Heart right ventricle (tissue), 16 donors: ENCODE measurements at places on chromosomes 4 and X. TPM values are rescaled to one million over a fixed set of nuclear protein-coding genes. Genes with fewer than 3 reads are reported as not detected.

GRCh38 chr4:57243076-57243475 lies 132.9 kb upstream of the IGFBP7 start:
- no peak for DNase-seq

GRCh38 chrX:1734806-1735205 lies 119.9 kb downstream of the ASMT start:
- no peak for DNase-seq

DNA sequence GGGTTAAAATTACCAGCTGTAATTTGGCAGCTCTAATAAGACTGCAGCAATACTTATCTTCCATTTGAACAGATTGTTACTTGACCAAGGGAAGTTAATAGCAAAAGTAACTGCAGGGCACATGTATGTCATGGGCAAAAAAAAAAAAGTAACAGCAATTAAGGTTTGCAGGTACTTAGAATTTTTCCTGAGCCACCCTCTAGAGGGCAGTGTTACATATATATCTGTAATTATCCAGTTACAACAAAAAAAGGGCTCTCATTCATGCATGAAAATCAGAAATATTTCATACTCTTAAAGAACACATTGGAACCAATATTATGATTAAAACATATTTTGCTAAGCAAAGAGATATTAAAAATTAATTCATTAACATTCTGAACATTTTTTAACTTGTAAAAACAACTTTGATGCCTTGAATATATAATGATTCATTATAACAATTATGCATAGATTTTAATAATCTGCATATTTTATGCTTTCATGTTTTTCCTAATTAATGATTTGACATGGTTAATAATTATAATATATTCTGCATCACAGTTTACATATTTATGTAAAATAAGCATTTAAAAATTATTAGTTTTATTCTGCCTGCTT lies 25.1 kb downstream of the XIAP start:
- DNase-seq = no peak

GRCh38 chrX:43527801-43528200 lies 128.3 kb upstream of the MAOA start:
- DNase-seq = no peak

HSFX2 gene
- 1.1 TPM for total RNA-seq

AR gene
- total RNA-seq = 23.7 TPM
